ENCODE measurements at places on chromosomes 2 and 18.

DNA sequence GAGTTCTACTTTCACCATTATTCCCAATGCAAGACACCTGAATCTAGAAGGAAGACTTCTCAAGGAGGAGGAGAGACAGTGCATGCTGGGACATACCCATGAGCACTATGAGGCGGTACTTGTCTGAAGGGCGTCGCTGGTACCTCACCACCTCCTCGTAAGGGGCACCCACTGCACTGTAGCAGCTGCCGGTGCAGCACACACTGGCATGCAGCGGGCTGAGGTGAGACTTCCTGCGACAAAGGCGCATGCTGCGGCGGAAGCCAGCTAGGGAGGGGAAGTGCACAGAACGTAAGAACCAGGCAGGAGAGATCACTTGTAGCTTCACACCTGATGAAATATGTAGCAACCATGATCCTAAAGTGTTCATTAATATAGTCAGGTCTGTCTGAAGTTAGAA lies 12.8 kb upstream of the TMEM237 start:
- no peak for DNase-seq

DNA sequence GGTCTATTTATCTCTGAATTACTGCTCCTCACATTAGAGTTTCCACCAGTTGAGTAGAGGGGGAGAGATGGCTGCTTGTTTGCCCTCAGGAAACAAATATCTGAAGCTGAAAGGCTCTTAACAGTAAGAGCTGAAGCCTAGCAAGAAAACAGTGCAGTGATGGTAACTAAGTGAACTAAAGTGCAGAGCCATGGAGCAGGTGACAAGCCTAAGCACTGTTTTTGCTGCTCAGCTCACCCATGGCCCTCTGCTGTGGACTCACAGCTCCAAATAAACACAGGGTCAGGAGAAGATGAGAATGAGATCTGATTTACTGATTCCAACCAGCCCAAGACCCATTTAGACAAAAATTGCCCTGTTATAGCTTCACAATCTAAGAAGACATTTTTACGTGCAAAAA lies 118.4 kb downstream of the ETAA1 start:
- DNase-seq: no peak

GRCh38 chr2:25369439-25369838 lies 27.7 kb upstream of the DNMT3A start:
- DNase-seq: no peak

- no peak for DNase-seq
Observed at GRCh38 chr2:98507891-98508708, 63.4 kb downstream of the INPP4A start.

DNA sequence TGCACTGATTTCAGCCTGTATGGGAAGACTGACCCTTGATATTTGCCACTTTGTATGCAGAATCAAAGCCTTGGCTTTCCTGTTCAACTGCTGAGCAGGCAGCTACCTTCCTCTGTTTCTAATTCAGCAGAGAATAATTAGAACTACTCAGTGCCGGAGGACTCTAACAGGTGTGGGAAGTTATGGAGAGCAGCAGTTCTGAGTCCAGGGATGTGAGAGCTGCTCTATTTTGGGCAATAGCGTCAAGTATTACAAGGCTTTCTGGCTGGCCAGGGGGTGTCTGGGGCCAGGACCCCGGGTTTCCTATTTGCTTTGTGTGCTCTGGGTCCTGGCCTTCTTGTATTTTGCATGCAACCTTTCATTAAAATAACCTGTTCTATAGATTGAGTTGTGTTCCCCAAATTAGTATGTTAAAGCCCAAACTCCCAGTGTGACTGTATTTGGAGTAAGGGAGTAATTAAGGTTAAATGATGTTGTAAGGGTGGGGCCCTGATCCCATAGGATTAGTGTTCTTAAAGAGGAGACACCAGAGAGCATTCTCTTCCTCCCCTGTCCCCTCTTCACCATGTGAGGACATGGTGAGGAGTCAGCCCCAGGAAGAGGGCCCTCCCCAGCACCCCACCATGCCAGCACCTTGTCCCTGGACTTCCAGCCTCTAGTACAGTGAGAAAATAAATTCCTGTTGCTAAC lies 5.6 kb upstream of the NTSR2 start:
- no peak for DNase-seq

DNA sequence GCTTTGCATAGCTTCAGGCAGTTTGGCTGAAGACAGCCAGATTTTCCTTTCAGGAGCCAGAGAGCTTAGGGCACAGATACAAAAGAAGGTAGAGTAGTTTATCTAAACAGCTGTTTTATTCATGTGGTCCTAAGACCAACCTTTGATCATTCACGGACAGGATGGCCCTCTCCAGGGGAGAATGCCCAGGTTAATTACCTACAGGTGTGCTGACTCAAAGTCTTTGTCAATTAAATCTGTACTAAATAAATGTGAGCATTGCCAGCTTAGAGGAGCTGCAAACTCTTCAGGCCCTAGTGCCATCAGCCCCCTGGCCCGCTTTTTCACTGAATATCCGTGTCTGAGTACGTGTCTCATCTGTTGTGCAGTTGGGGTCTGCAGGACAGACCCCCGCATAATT lies 554.7 kb downstream of the NUP35 start:
- no peak for DNase-seq
